Activated naive CD8-positive, alpha-beta T cell treated with anti-CD3 and anti-CD28 coated beads, Interleukin-2, amount 10 ng/mL, durations not matched to agents 7 days and 5 days (primary cell): ENCODE measurements at places on chromosomes 13 and 19.

GRCh38 chr13:42035905-42036521 is 12.4 kb upstream of the DGKH start:
- H3K27me3 ChIP-seq, result peaks cover 8% of the 10 kb centered on the region
- DNase-seq, result no peak
- H3K27ac ChIP-seq, result no peak overlapping the region
- H3K4me3 ChIP-seq, result no peak overlapping the region

GRCh38 chr19:12731337-12731736 is 3.1 kb downstream of the TRIR start:
- no peak for DNase-seq
- no peak overlapping the region for H3K27ac ChIP-seq
- H3K4me1 ChIP-seq, result peaks cover 18% of the 10 kb centered on the region

- H3K4me3 ChIP-seq, result no peak overlapping the region
- DNase-seq, result no peak
- no peak overlapping the region for H3K27ac ChIP-seq
- peaks cover 10% of the 10 kb centered on the region for H3K4me1 ChIP-seq
- H3K27me3 ChIP-seq, result no peaks in the 10 kb centered on the region
- H3K36me3 ChIP-seq, result peaks cover 7% of the 10 kb centered on the region
These were observed 6.2 kb downstream of the ABCC4 start for GRCh38 chr13:95295026-95295425.

GRCh38 chr13:111482806-111483620 is 162.6 kb downstream of the TEX29 start:
- no peaks in the 10 kb centered on the region for H3K4me1 ChIP-seq
- H3K36me3 ChIP-seq, result no peaks in the 10 kb centered on the region
- DNase-seq, result no peak
- H3K27ac ChIP-seq, result no peak overlapping the region
- no peaks in the 10 kb centered on the region for H3K27me3 ChIP-seq

- no peak overlapping the region for H3K27ac ChIP-seq
- no peaks in the 10 kb centered on the region for H3K27me3 ChIP-seq
- no peak for DNase-seq
- H3K36me3 ChIP-seq, result no peaks in the 10 kb centered on the region
- no peak overlapping the region for H3K4me3 ChIP-seq
These were observed 1289.4 kb downstream of the PCDH9 start for GRCh38 chr13:65940720-65941119.

- H3K4me3 ChIP-seq, result no peak overlapping the region
- H3K36me3 ChIP-seq, result no peaks in the 10 kb centered on the region
- no peak overlapping the region for H3K27ac ChIP-seq
- H3K27me3 ChIP-seq, result no peaks in the 10 kb centered on the region
- DNase-seq, result no peak
- H3K4me1 ChIP-seq, result no peaks in the 10 kb centered on the region
These were observed 39.4 kb upstream of the DACH1 start for GRCh38 chr13:71906448-71906847.
